Activated CD4-positive, alpha-beta T cell treated with anti-CD3 and anti-CD28 coated beads, Interleukin-2, amount 10 ng/mL, durations not matched to agents 7 days and 5 days (primary cell): ENCODE measurements at places on chromosomes 5 and 9. TPM values are rescaled to one million over a fixed set of nuclear protein-coding genes. Genes with fewer than 3 reads are reported as not detected.

- no peaks in the 10 kb centered on the region for H3K36me3 ChIP-seq
- DNase-seq: no peak
- H3K27ac ChIP-seq: no peak overlapping the region
- no peaks in the 10 kb centered on the region for H3K4me1 ChIP-seq
Observed at GRCh38 chr9:81535542-81536241, 153.7 kb downstream of the TLE1 start.

Gene INSL6
- total RNA-seq: not detected

Gene NME5
- not detected for total RNA-seq

Gene IL5
- total RNA-seq: 0.25 TPM

GRCh38 chr9:120944434-120944843, 17.8 kb upstream of the TRAF1 start:
- H3K27ac ChIP-seq: no peak overlapping the region
- peaks cover 6% of the 10 kb centered on the region for H3K27me3 ChIP-seq
- no peaks in the 10 kb centered on the region for H3K36me3 ChIP-seq
- peaks cover 2% of the 10 kb centered on the region for H3K4me1 ChIP-seq
- no peak overlapping the region for H3K4me3 ChIP-seq
